ENCODE measurements at places on chromosomes 5 and 9. TPM values are rescaled to one million over a fixed set of nuclear protein-coding genes. Genes with fewer than 3 reads are reported as not detected.

DBH gene
- not detected for total RNA-seq

ALAD gene
- 5.1 TPM for total RNA-seq

INSYN2B gene
- 1.7 TPM for total RNA-seq

AK8 gene
- 0.14 TPM for total RNA-seq

GARIN3 gene
- total RNA-seq = not detected

SPATA31E1 gene
- not detected for total RNA-seq

GRCh38 chr9:135255033-135255840 lies 167.8 kb downstream of the OLFM1 start:
- DNase-seq = no peak

GRCh38 chr9:2389404-2389803 lies 232.2 kb upstream of the VLDLR start:
- DNase-seq = no peak

DNA sequence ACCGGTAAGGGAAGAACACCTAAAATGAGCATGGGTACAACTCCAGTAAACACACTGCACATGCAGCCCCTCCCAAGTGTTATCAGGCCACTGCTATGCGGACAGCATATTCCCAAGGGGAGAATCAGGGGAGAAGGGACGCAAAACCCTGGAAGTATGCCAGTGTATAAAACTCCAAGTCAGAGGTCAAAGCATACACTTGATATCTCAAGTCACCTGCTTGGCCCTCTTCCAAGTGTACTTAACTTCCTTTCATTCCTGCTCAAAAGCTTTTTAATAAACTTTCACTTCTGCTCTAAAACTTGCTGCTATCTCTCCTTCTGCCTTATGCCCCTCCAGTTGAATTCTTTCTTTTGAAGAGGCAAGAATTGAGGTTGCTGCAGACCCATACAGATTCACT lies 408.1 kb downstream of the HTR1A start:
- DNase-seq = no peak

DNA sequence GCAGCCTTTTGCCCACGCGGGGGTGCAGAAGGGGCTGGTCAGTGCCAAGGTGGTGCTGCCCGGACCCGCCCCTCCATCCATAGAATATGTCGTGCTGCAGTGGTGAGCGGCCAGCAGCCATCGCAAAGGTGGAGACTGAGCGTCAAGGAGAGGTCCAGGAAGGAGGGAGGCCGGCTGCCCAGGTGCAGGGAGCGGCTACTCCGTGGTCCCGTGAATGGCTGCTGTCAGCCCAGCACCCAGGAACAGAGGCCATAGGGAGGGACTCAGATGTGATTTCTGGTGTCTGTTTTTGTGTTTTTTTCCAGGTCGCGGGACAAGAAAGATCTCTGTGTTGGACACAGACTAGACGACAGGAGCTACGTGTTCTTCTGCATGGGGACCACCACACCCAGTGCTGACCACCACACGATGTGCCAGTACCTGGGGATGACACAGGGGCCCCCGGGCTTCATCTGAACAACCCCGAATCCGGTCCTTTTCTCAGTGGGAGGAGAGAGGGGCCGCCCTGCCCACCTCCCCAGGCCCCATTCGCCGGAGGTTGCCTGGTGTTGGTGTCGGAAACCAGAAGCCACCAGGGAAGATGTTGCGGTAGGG lies 29.0 kb downstream of the PAEP start:
- DNase-seq = no peak

DNA sequence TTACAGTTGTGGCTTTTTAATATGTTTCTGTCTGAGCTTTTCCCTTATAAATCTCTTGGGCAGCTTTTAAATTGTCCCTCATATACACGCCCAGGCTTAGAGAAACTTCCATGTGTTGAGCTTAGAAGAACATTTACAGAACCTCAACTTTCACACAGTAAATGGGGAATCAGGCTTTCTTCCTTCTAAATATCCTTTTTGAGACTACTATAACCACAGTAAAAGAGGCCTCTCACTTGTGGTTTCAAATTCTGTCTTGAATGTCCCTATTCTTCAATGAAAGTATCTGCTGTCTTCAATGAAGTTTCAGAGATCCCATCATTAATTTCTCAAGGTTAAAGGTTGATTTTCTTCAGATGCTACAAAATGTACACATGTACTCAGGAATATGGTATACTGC lies 588.6 kb upstream of the DMAC1 start:
- DNase-seq = no peak

DNA sequence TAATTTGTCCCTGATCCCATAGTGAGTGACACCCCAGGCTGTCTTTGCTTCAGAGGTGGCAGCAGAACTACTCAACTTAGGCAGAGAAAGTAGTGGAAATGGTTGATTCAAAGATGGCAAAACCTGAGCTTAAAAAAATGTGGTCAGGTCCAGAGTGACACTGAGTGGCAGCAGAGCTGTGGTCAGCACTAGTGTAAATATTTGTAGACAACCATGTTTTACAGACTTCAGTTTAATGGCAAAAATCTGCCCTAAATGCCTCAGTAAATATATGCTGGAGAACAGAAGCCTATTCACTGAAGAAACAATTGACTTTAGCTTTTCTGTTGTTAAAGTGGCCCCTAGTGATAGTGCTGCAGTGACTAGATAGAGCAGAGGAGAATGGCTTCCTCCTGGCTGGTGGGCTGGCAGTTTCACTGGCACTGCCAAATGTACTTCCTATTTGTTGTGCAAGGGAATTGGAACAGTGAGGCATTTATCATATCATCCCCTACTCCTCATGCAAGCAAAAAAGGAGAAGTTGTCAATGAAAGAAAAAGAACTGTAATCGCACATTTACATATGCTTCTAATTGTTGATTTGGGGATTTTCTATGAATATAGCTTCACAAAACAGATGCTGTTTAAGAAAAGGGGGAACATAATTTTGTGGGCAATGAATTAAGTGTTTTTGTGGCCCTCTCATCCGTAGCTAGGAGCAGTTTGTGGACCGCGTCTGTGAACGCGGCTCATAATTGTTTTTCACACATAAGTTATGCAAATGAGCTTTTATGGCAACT lies 12.0 kb downstream of the PBX3 start:
- no peak for DNase-seq

- DNase-seq = no peak
Observed at GRCh38 chr9:121305269-121305994, 37.5 kb downstream of the GSN start.

DNA sequence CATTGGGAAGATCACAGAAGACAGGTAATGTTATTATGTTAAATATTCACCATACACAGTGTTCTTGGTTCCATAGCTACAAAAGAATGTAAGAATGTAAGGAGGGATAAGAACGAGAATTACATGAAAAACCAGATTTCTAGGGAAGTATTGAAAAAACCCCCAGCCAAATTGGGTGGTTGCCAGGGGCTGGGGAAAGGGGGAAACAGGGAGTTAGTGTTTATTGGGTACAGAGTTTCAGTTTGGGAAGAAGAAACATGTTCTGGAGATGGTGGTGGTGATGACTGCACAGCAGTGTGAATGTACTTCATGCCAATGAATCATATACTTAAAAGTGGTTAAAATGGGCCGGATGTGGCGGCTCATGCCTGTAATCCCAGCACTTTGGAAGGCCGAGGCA lies 40.3 kb downstream of the GLRX start:
- DNase-seq = no peak

DNA sequence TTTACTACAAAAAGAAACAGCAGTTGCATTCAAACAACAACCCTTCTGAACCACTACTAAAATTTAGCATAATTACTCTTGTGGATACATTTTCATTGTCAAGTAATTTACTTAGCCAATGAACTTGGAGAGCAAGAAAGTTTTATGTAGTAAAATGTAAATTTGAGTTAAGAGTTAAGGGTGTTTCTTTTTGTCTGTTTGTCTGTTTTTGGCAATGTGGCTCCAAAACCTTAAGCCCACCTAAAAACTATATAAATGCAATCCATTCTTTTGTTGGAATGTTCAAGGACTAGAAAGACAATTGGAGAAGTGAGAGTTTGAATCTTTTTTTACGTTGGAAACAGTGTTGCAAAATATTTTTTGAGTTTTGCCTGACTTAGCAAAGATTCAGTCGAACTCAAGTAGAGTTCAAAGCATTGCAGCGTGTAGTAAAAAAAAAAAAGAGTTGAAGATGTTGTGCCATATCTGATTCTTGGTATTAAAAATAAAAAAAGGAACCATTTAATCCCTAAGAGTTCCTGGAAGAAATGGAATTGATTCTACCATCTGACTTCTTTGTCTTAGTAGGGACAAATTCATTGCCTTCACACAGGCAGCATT lies 867 bp downstream of the SYK start:
- DNase-seq = no peak

DNA sequence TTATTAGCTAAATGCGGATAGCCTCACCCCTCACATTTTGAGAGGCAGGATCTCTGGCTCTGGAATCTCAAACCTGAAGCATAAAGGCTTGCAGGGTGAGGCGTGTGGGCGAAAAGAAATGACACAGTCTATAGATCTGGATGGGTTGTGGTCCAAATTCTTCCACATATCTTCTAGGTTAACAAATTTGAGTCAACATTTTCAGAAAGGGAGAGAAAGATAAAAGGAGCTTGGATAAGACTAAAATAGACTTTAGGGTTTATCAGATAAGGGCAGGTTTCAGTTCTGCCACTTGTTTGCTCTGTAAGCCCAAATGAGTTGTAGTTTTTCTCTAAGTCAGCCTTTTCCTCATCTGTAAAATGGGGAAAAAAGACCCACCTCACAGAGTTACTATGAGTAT lies 220.9 kb downstream of the TRIM32 start:
- no peak for DNase-seq

GRCh38 chr9:86217076-86217755 lies 42.2 kb downstream of the C9orf153 start:
- DNase-seq = no peak

- no peak for DNase-seq
Observed at GRCh38 chr5:76493190-76493837, 90.2 kb downstream of the IQGAP2 start.

- DNase-seq = no peak
Observed at GRCh38 chr5:14281746-14282181, 138.6 kb downstream of the TRIO start.

- no peak for DNase-seq
Observed at GRCh38 chr5:178378527-178379484, 146.2 kb upstream of the PHYKPL start.

GRCh38 chr5:87347841-87348240 lies 64.9 kb downstream of the CCNH start:
- DNase-seq = no peak

- no peak for DNase-seq
Observed at GRCh38 chr5:82959466-82959865, 117.7 kb downstream of the TMEM167A start.

- DNase-seq = no peak
Observed at GRCh38 chr9:33840381-33840780, 23.4 kb downstream of the UBE2R2 start.

GRCh38 chr9:136244122-136244968 lies 1.3 kb downstream of the QSOX2 start:
- DNase-seq = no peak

DNA sequence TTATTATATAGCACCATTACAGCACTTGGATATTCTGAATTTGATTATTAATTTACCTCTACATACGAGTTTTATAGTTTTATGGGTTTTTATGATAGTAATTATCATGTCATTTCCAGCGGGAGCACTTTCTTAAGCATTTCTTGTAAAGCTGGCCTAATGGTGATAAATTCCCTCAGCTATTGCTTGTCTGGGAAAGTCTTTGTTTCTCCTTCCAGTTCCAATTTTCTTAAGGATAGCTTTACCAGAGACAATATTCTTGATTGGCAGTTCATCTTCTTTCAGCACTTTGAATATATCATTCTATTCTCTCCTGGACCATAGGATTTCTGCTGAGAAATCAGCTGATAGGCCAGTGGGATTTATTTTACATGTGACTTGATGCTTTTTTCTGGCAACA lies 505.4 kb downstream of the TMEM232 start:
- DNase-seq = no peak
